ENCODE measurements at places on chromosomes 13 and 19.

DNA sequence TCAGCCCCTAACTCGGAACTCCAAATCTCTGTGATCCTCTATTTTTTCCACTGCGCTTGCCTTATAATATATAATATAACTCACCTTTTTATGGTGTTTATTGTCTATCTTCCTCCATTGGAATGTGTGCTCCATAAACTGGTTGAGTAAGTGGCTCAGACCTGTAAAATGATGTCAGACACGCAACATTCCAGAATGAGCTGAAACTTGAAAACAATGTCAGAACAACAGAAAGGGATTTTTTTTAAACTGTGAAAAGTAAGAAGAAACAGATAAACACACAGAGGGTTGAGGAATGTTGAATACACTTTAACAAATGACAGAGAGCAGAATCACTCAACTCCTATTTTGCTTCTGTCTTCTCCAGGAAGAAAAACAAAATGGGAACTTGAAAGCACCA is 19.1 kb upstream of the FAM216B start:
- no peak for DNase-seq

- DNase-seq: no peak
These were observed 357 bp upstream of the COG6 start for GRCh38 chr13:39655041-39655568.

DNA sequence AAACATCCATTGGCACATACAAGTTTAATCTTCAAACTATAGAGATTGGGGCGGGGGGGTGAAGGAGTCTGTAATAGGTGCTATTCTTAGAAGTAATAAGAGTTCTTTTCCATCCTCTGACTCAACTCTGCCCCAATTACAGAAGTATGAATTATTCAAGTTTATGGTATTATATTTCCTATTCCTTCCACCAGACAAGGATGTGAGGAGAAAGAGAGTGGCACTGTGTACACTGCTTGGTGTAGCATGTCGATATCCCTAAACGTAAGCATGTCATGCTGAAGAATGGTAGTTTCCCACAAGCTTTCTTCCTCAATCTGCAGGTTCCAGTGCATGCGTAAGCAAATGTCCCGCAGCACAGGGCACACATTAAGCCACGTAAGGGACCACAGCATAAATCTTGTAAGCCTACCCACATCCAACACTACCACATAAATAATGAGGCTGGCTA is 14.1 kb downstream of the BRD4 start:
- no peak for DNase-seq

DNA sequence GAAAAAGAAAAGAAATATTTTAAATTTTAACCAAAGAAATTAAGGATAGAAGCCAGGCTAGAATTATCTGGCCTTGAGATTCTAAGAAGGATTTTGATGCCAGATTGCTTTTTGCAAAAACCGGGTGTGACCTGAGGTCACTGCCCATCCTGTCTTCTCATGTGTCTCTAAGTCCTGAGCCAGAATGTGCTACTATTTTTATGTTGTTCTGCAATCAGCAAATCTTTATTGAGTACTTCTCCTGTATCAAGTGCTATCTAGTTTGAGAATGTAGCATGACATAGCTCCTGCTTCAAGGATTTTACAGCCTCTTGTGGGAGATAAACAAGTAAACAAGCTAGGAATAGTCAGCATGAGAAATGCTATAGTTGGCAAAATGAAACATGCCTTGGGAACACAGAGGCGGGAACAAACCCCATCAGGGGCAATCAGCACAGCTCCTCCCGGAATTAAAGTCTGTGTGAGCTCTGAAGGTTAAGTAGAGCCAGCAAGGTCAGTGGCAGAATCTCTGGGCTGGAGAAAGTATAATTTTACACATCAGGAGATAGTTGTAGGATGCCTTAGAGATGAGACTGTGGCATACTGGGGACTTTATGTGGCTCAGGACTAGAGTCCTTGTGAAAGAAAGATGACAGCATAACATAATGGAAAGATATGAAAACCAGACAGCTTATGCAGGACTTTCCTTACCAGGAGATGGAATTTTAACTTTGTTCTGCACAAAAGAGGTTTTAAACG is 899.5 kb upstream of the SLC10A2 start:
- no peak for DNase-seq

- no peak for DNase-seq
These were observed 77.2 kb upstream of the PABPC3 start for GRCh38 chr13:25018729-25019115.

- no peak for DNase-seq
These were observed 73.9 kb upstream of the SPATA13 start for GRCh38 chr13:24086642-24087041.

DNA sequence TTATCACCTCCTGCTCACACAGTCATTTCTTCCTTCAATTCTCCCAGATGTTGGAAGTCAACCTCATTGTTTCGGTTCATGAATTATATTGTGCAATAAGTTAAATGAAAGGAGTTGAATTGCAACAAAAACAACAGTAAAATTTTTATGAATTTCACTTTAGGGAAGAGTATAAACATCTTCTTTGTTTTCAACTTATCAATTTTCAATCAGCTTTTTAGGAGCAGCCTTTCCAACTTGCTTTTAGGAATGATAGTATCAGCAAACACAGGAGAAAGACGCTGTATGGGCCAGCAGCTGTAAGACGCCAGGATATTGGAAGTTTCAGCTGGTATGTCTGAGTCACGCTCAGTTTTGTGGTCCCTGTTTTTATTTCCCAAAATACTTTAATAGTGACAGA is 132.5 kb upstream of the ARGLU1 start:
- DNase-seq: no peak

Data from muscle of back (tissue), 13 donors.